Bronchial epithelial cell (primary cell): ENCODE measurements at places on chromosomes 3 and 15. TPM values are rescaled to one million over a fixed set of nuclear protein-coding genes. Genes with fewer than 3 reads are reported as not detected.
A peak's percentile ranks its signal among the peaks of the same experiment; 100 is the strongest.

- DNase-seq = no peak
These were observed 116.8 kb downstream of the ZNF280D start for GRCh38 chr15:56616551-56616950.

DNA sequence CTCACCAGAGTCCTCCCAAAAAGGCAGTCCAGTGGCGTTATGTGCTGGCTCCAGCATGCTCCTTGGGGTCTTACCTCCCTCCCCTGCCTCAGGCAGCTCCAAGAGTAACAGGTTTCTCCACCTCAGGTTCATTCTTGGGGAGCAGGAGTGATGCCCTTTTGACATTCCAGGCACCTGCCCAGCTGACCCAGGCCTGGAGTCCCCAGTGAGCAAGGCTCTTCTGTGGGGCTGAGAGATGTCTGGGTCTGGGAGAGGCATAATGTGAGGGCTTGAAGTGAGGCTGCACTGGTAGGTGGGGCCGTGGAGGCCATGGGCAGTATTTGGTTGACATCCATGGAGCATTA is 15.3 kb downstream of the PXYLP1 start:
- no peak for DNase-seq

DNA sequence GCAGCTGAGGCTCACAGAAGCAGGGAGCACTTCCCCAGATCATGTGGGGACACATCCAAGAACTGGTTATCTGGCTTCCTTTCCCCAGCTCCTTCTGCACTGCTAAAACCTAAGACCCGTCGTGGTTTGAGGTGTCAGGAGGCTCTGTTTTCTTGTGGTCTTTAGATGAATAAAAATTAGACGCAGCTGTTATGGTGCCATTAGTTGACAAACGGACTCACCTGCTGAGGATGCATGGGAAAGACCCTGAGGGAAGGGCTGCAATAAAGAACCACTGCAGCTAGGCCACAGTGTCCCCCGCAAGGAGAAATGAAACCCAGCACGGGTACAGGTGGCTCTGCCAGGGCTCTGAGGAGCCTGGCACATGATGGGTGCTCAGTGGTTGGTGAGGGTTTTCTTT is 99.4 kb downstream of the IQSEC1 start:
- no peak for DNase-seq

- DNase-seq = no peak
These were observed 55.1 kb downstream of the PLXNA1 start for GRCh38 chr3:127037971-127038446.

GRCh38 chr3:123880998-123881561 is 3.1 kb downstream of the MYLK start:
- peak; percentile 31 for DNase-seq

The CPN2 gene
- not detected in 2 replicates for total RNA-seq

- no peak for DNase-seq
These were observed 19.7 kb downstream of the FAN1 start for GRCh38 chr15:30923429-30923828.

DNA sequence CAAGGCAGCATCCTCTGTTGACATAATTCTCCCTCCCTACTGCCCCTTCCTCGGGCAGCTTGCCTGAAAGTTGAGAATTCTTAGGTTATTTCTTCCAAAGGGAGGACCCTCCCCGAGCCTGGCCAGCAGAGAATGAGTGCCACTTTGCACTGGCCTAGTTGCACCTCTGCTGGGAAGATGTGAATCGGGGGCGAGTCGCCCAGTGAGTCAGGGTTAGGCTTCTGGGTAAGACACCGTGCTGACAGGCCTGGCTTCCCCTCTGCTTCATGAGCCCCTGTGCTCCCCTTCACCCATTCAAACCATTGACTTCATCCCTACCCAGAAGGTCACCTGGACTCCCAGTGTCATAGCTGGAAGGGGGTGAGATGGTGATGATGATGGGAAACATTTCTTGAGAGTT is 82.3 kb downstream of the AAGAB start:
- peak; percentile 33 for DNase-seq

The CDHR4 gene
- not detected in 2 replicates for total RNA-seq

- DNase-seq = no peak
These were observed 202.1 kb upstream of the DPH6 start for GRCh38 chr15:35748105-35748504.

The SCAANT1 gene
- total RNA-seq = not detected in 2 replicates

GRCh38 chr3:23752126-23752525 is 53.6 kb upstream of the UBE2E1 start:
- no peak for DNase-seq

The ANXA2 gene
- 4,627 and 5,325 TPM in 2 replicates for total RNA-seq

DNA sequence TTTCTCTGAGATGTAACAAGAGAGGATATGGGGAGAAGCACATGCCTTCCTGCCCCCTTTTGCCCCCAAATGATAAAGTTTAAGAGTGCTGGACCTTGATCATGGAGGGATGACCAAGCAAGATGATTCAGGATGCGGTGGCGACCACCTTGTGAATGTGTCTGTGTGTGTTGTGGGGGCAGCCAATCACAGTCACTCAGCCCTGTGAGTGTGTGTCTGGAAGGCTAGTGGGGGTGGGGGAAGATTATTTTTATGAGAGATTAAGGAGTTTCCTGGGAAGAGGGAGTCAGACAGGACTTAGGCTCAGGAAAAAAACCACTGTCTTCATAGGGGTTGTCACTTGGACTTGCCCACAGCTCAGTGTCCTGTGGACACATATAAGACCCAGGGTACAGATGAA is 57.8 kb upstream of the KY start:
- DNase-seq = peak; percentile 10

- DNase-seq = peak; percentile 98
These were observed 160.2 kb downstream of the FOXP1 start for GRCh38 chr3:71423151-71423906.

The SYNM gene
- 0.26 and 0.38 TPM in 2 replicates for total RNA-seq

DNA sequence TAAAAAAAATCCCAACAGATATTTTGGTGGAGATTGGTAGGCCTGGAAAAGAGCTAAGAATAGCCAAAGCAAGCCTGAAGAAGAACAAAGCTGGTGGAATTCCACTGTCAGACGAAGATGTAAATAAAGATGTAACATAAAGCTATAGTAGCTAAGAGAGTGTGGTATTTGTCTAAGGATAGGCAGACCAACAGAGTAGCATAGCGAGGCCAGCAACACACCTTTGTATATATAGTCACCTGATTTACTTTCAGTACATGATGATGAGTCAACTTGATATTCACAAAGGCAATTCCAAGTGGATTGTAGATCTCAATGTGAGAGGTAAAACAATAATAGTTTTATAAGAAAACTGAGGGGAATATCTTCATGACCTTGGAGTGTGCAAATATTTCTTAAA is 53.6 kb upstream of the SYN2 start:
- peak; percentile 45 for DNase-seq

The GRIP2 gene
- total RNA-seq = under 0.01 TPM in 2 replicates

The FAM240A gene
- total RNA-seq = not detected in 2 replicates

- DNase-seq = no peak
These were observed 35.1 kb downstream of the HMG20A start for GRCh38 chr15:77455696-77456321.

GRCh38 chr3:183824761-183825455 is 469 bp downstream of the MAP6D1 start:
- no peak for DNase-seq

DNA sequence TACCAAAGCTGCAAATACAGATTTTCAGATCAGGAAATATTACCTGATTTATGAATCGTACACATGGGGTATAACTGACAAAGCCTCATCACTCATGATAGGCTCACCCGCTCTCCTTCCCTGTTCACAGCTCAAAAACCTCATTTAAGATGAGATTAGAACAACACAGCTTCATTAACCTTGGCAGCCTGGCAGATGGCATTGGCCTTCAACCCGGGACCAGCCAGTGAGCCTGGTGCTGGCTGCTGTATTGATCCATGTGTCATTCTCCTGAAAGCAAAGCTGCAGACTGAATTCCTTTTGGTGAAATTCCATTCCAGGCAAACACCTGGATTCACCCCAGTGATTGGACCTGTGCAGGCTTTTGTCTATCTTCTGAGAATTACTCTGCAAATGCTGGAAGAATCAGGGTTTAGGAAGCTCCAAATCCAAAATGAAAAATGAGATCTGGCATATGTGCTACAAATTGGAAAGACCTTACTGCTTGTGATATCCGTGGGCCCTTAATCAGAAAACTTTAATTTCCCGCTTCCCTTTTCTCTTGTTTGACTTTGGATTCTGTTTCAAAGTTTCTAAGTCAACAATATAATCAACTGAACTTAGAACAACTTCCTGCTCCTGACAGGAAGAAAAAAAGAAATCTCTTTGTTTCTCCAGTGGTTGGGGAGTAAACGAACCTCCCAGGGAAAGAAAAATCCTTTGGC is 189.1 kb upstream of the KBTBD8 start:
- no peak for DNase-seq

DNA sequence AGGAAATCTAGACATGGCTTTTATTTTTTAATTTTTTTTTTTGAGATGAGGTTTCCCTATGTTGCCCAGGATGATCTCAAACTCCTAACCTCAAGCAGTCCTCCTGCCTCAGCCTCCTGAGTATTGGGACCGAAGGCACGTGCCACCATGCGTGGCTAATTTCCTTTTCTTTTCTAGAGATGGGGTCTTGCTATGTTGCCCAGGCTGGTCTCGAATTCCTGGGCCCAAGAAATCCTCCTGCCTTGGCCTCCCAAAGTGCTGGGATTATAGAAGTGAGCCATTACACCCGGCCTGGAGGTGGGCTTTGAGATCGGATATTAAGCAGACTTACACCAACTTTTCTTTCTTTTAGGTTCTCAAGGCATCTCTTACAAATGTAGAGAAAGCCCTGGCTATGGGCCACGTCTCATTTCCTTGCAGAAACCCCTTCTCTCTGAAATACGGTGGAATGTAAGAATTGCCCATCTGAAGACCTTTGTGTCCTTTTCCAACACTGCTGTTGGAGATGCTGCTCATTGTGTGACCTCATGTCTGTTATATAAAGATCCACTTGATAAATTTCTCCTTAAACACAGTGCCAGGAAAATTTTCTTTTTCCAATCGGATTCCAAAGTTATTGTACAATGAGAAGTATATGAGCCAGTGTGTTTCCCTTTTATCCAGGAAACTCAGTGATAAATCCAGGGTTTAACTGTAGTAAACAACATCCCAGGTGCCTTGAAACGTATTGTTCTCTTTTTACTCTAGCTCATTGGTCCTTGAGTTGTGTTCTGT is 36.8 kb upstream of the CFAP161 start:
- DNase-seq = no peak

The IP6K2 gene
- 37.4 and 53.8 TPM in 2 replicates for total RNA-seq

- no peak for DNase-seq
These were observed 2.5 kb upstream of the HACD2 start for GRCh38 chr3:123587401-123587800.

- DNase-seq = peak; percentile 97
These were observed 187.7 kb downstream of the SATB1 start for GRCh38 chr3:18237251-18238005.

The PLS1 gene
- total RNA-seq = 17.1 and 26.0 TPM in 2 replicates

DNA sequence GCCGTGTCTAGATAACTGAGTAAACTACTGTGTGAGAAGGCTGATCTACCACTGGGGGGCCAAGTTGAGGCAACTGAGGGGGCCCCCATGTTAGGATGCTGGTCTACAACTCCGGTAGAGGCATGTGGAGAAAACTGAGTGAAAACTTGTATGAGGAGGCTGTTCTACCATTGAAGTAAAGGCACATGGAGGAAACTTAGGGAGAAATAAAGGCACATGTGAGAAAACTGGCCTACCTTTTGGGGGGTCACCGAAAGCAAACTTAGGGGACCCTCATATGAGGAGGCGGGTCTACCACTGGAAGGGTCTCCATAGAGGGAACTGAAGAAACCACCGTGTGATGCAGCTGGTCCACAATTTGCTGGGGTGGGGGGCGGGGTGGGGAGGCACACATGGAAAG is 155.2 kb downstream of the FBLN2 start:
- no peak for DNase-seq

GRCh38 chr3:37624276-37624675 is 237.4 kb upstream of the CTDSPL start:
- no peak for DNase-seq

DNA sequence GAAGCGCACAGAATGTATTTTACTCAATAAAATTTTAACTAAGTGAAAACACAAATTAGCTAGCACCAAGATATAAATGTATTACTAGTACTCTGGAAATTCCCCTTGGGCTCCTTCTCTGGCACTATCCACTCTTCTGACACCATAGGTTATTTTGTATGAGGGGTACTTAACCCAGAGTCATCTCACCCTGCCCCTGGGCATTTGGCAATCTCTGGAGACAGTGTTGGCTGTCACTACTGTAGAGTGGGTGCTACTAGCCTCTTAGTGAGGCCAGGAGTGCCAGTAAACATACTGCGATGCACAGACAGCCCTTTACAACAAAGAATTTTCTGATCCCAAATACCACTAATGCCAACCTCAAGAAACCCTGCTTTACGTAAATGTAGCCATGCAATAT is 246.3 kb upstream of the KBTBD8 start:
- no peak for DNase-seq

DNA sequence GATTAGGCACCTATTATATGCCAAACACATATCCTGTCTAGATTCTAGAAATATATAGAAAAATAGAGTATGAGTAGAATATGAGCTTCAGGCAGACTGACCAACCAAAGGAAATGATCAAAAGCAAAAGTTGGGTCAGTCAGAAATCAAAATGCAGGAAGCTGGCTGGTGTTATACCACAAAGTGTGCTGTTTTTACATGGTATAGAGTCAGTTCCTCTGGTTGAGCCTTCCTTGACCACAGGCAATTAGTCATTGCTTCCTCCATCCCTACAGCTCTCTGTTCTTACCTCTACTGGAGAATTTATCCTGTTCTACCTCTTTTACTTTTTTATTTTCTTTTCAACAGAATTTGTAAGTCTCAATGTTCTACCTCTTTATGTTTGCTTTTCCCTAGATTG is 149.8 kb downstream of the TMCO5A start:
- DNase-seq = peak; percentile 65

The C3orf22 gene
- not detected in 2 replicates for total RNA-seq

- DNase-seq = no peak
These were observed 62.5 kb upstream of the LIPC start for GRCh38 chr15:58369261-58369701.

DNA sequence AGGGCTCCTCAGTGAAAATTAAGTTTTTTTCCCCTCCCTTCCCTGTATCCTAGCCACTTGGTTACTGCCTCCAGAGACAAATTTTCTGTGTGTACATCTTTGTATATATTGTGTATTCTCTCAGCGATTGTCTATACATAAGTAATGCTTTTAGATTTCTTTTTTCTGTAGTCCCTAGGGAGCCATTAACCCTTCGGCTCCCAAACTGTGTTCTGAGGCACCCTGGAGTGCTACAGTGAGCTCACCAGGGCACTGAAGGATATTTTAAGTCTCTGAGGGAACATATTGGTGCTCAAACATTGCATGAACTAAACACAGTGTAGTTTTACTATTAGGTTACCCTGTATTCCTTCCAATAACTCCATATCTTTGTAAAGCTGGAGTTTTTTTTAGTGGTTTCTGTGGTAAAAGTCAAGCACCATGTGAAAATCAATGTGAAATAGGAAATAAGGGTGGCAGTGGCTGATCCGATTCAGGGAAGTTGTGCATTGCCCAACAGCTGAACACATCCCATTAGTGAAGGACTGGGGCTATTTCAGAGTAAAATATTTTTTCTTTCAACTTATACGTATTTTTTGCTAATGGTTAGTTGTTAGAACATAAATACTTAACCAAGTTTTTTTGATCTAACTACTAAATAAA is 43.0 kb downstream of the USP13 start:
- DNase-seq = no peak

The DOCK3 gene
- under 0.01 and 0.26 TPM in 2 replicates for total RNA-seq

The ADAMTS9 gene
- total RNA-seq = 0.26 and 0.77 TPM in 2 replicates
